ENCODE measurements at places on chromosomes 5 and 9.

- DNase-seq: no peak
Measured at GRCh38 chr5:143533978-143534760, 130.7 kb upstream of the NR3C1 start.

- DNase-seq: no peak
Measured at GRCh38 chr5:151318850-151319732, 15.5 kb upstream of the SLC36A3 start.

- DNase-seq: no peak
Measured at GRCh38 chr5:135222771-135223170, 176.3 kb downstream of the MACROH2A1 start.

GRCh38 chr9:34519321-34520020 lies 3.3 kb downstream of the ENHO start:
- no peak for DNase-seq

GRCh38 chr5:171946000-171946781 lies 60.2 kb downstream of the FBXW11 start:
- no peak for DNase-seq

GRCh38 chr5:66224773-66225553 lies 80.9 kb downstream of the SREK1 start:
- no peak for DNase-seq

DNA sequence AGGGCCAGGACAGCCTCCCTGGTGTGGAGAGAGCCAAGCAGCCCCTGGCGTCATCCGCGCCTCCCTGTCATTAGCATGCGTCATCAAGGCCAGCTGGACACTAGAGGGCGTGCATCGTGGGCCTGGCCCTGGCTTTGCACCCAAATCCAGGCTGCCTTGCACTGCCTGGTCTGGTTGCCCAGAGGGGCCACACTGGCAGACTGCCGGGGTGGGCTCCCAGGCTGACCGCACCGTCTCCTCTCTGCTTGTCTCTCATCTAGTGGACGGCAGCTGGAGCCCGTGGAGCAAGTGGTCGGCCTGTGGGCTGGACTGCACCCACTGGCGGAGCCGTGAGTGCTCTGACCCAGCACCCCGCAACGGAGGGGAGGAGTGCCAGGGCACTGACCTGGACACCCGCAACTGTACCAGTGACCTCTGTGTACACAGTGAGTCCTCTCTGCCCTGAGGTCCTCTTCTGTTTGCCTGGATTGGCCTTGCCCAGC lies 29.0 kb downstream of the HK3 start:
- DNase-seq: no peak

DNA sequence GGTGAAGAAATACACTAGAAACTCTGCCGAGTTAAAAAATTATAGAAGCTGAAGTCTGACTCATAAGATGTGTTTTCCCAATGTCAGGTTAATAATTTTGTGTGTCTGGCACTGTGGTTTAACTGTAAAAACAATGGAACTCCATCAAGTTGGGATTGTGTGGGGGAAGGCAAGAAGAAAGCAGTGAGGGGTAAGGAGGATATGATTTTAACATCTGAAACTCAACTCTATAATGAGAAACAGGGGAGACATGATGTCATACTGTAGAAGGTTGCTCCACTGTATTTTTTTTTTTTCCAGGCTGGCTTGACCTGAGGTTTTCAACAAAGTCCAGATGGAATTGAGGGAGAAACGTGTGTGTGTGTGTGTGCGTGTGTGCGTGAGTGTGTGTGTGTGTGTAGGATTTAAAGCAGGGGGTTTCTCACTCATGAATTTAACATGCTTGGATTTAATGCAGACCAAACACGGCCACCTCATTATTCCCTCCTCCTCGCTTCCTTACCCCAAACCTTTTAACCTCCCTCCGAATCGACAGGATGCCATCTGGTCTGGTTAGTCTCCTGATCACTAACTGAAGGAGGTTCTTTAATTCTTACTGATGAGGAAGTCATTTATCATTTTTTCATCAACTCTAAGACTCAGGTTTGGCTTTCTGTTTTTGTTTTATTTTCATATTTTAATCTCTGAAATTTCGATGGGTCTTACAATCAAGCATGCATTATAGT lies 140.2 kb upstream of the LPAR1 start:
- no peak for DNase-seq

GRCh38 chr9:111839987-111840386 lies 45.2 kb upstream of the SHOC1 start:
- no peak for DNase-seq

DNA sequence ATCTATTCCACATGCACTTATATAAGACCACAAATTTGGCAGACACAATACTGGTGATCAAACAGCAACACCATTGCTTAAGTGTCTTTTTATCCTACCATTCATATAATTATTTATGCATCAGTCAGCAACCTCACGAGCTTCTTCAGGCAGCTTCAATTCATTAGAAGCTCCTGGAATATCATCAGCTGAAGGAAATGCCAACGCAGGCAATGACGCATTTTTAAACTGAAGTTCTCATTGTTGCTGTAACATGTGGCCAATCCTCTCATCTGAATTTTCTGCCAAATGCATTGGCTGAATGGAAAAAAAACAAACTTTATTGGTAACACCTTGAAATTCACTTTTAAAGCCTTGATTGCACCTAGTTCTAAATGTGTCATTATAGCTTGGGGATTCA lies 376.4 kb upstream of the RGMB start:
- no peak for DNase-seq

GRCh38 chr9:126164796-126165525 lies 161.7 kb upstream of the MVB12B start:
- DNase-seq: no peak

- no peak for DNase-seq
Measured at GRCh38 chr9:19512103-19512832, 103.5 kb downstream of the ACER2 start.

DNA sequence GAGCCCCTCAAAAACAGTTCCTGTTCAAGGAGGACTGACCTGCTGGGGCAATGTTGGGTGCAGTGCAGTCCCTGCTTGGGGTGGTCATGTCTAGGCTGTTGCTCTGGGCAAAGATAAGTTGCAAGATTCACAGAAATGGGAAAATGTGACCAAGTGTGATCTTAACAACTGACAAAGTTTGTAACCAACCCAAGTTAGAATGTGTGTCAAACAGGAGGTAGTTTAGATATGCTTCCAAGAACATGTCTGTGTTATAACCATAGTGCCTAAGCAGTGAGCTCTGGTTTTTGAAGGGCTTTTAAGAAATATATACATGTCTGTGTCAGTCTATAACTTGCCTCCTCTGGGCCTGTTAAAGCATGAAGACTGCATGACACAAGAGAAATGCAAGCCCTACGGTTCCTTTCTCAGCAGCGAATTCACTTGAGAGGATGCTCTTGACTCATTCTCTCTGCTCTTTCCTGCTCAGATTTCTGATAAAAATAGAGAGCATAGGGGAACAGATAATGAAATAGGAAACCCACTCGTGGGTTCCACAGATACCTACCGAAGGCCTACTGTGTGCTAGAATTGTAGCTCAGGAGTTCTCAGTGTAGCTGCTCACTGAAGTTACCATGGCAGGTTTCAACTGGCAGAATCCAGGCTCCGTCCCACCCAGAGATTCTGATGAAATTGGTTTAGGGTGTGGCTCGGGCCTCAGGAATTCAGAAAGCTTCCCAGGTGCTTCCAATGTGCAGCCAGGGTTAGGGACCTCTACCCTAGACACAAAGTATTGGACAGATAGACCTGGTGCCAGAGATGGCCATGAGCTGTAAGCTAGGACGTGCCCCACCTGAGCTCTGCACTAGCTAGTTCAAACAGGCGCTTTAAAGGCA lies 52.4 kb downstream of the ARHGEF37 start:
- no peak for DNase-seq

DNA sequence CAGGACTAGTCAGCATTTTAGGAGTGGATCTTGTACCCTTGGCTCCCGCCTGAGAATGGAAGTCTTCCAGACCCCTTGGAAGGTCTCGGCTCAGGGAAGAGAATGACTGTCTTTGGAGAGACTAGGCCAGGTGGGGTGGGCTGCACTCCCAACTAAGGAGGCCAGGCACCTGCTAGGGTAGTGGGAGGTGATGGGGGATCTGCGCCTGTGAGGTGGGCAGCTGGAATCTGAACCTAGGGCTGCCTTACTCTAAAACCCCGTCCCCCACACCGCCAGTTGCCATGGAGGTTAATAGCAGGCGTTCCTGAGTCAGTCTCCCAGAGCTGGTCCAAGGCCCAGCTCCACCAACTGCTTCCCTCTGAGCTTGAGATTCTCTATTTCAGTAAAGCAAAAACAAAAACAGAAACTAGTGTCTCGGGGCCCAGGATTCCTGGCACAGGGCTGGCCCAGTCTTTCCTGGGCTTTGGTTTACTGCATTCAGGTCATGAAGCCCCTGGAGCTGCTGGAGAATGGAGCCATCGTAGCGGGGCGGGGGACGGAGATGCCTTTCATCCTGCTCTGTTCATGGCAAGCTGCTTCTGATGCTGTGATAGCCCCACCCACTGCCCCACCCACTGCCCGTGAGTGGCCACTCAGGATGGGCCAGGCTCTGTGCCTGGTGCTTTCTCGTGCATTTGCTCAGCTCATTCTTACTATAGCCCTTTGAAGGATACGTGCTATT lies 57.5 kb downstream of the DAB2IP start:
- DNase-seq: no peak

GRCh38 chr9:93593144-93593658 lies 16.8 kb downstream of the PHF2 start:
- no peak for DNase-seq

GRCh38 chr5:415928-416635 lies 26.9 kb upstream of the EXOC3 start:
- no peak for DNase-seq

DNA sequence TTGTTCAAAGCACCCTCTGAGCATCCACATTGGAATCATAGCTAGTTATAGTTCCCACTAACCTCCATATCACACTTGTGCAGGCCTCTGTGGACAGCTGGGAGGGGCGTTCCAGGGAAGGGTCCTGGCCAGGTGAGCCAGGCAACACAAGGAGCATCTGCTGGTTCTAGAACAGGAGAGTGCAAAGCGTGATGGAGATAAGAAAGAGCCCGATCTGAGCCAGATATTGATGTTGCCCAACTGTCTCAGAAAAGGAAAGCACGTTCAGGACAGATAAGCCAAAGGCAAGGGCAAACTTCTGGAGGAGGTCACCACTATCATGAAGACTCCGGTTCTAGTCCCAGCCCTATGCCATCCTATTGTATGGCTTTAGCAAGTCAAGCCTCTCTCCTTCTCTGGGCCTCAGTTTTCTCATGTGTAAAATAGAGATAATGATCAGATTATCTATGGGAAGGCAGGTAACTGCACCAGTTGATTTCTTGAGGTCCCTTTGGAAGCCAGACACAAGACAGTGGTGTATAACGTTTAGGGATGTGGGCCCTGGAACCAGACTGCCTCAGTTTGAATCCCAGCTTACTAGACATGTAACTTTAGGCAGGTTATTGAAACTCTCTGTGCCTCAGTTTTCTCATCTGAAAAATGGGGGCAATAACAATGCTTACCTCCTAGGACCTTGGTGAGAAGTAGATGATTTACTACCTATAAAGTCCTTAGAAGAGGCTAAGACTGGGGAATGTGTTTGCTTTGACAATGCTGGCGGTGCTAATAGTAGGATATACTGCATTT lies 19.8 kb downstream of the GABBR2 start:
- no peak for DNase-seq

- DNase-seq: no peak
Measured at GRCh38 chr9:112711050-112711689, 6.7 kb downstream of the INIP start.

GRCh38 chr5:17143335-17143734 lies 74.1 kb upstream of the BASP1 start:
- no peak for DNase-seq

GRCh38 chr5:131996210-131997025 lies 15.0 kb downstream of the ACSL6 start:
- DNase-seq: no peak

GRCh38 chr9:32161720-32162119 lies 222.7 kb upstream of the ACO1 start:
- no peak for DNase-seq

DNA sequence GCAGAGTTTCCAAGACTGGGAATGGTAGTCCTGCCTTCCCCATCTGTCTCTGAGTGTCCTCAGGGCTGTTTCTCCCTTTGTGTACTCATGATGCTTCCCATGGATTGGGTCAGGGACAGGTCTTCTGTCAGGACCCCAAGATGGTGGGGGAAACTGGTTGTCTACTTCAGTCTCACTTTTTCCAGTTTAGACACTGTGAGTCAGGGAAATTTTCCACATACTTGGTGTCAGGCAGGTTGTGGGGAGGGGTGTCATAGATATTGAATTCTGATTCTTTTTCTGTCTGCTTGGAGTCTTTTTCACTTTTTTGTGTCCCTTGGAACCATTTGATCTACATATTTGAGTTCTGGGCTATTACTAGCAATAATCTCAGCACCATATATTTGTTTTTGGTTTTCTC lies 10.3 kb downstream of the POLK start:
- no peak for DNase-seq

- no peak for DNase-seq
Measured at GRCh38 chr9:72309364-72310133, 55.5 kb downstream of the ZFAND5 start.

DNA sequence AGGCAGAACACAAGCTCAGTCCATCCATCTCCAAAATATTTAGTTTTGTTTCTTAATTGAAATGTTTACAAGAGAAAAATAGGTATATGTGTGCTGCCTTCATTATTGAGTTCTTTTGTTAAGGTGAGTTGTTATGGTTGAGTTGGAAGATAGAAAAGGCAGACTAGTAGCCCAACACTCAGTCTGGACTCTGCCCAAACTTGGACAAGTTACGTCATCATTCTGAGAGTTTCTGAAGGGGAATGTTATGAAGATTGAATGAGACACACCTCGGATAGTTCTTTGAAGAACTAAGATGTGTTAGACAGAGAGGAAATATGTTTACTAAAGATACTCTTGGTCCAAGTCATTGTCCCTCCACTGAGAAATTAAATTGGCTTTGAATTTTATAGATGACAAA lies 245.5 kb downstream of the KCTD16 start:
- DNase-seq: no peak

DNA sequence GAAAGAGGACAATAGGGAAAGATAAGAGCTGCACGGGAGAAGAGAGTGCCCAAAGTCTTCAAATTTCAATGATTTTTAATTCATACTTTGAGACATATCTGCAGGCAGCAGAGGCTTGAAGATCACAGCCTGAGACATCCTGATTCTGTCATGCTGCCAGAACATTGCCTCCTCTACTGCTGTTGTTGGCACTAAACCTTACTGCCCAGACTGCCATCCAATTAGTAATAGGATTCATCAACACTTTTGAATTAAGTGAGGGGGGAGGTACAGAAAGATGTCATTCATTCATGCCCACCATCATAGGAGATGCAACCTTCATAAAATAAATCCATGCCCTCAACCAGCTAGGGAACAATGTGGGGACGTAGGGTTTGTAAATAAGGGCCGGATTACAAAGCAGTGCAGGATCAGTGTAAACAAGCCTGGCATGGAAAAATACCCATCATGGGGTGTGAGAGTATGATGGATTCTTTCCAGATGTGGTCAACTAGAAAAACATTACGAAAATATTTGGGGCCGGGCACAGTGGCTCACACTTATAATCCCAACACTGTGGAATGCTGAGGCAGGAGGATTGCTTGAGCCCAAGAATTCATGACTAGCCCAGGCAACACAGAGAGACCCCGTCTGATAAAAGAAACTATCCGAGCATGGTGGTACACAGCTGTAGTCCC lies 122.1 kb upstream of the DAPK1 start:
- no peak for DNase-seq

Measured in NCI-H1048 (cell line).